ENCODE measurements at places on chromosomes 6 and 20.
A peak's percentile ranks its signal among the peaks of the same experiment; 100 is the strongest.

DNA sequence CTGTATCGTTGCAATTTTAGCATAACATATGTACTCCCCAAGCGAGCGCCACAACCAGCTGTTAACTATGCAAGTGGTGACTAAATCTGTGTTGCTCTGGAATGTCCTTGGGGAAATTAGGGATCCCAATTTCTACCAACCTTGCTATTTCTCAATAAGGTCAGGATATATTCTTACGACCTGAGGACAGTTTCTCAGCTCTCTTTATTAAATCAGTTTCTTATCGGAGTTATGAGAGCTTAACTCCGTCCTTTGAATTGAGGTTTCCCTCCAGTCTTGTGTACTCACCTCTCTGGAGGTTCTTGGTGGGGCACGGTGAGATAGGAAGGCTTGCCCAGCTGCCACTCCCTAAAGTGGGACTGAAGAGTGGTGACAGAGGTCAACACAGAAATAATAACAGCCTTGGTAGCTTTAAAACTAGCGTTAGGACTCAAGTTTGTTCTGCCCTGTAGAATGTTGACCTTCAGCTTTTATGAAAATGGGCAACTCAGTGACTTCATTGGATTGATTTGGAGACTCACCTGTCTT lies 694 bp downstream of the MRPS18B start:
- no peak for DNase-seq

DNA sequence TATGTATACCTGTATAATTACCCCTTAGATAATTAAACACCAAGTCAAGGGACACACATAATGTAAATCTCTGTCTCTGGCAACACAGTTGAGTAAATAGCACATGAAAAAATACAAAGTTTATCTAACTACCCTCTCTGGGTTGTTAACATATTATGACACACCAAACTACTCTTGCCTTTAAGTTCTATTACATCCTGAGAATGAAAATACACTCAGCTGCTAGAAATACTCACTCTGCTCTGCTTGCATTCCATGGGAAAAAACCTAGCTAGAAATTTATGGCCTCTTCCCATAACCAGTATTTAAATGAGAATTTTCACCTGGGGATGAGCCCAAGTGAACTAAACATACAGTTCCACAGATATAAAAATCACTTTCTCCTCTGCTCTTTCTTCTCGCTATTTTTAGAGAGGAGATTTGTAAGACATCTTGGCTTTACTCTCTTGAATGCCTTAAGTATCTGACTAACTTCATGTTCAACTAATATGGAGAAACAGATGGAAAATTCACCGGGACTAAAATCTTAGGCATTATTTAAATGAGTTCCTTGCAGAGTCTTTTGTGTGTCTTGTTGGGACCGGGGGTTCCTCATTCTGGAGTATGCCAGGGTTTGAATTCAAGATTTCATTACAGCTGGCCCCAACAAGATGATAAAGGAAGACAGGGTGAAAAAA lies 140.9 kb downstream of the GJA10 start:
- no peak for DNase-seq

- DNase-seq, result no peak
Measured at GRCh38 chr6:79504372-79504771, 32.9 kb downstream of the LCA5 start.

- no peak for DNase-seq
Measured at GRCh38 chr6:105324386-105324950, 78.4 kb downstream of the PREP start.

DNA sequence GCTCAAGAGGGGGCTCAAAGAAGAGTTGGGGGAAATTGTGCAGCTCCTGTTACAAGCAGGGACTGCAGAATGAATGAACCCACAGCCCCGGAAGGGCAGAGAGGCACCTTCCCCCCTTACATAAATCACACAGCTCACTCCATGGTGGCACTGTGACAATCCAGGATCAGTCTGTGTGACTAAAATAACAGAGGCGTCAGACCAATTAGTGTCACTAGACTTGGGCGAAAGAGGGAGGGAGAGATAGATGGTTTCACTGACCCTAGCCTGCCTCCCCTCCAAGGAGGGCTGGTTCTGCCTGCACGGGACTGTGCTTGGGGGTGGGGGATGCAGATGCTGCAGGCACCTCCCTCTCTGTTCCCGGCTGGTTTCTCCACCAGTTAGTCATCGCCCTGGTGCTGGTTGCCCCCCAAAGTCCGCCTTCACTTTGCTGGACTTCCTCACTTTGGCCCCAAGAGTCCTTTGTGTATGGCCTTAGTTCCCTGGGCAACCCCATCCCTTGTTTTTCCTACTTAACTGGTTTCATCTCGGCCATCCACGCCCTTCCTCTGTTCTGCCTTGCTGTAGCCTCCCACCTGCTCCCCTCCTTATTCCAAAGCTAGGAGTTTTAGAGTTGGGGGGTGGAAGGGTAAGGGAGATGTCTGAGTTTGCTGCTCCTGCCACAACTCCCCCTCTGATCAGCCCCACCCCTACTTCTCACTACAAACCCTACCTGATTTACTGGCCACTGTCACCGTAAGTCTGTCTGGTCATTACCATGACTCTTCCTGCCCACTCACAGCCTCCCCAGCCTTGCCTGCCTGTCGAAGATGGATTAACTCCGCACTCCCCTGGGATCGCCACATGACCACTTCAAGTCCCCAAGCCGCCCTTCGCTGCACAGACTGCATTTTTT lies 17.7 kb downstream of the CCDC167 start:
- DNase-seq, result no peak

GRCh38 chr6:91580635-91581034 lies 993.8 kb upstream of the MAP3K7 start:
- no peak for DNase-seq

GRCh38 chr6:81564470-81565068 lies 187.9 kb downstream of the TENT5A start:
- DNase-seq, result no peak

DNA sequence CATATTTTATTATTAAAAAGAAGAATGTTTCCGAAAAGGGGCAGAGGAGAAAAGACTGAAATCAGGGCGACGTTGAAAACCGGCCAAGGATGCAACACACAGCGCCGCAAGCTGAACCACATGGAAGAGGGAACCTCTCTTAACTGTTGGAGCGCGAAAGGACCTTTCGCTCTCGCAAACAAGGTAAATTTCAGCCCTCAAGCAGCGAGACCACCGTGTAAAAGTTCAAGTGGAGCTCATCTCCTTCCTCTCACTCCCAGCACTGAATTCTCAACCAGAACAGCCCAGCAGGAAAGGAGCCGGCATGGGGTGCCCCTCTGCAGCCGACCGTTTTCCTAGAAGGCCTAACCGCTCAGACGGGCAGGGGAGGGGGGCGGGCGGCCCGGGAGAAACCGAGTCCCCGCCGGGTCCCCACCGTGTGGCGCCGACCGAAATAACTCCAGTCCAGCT lies 621 bp downstream of the GPR63 start:
- DNase-seq, result no peak

DNA sequence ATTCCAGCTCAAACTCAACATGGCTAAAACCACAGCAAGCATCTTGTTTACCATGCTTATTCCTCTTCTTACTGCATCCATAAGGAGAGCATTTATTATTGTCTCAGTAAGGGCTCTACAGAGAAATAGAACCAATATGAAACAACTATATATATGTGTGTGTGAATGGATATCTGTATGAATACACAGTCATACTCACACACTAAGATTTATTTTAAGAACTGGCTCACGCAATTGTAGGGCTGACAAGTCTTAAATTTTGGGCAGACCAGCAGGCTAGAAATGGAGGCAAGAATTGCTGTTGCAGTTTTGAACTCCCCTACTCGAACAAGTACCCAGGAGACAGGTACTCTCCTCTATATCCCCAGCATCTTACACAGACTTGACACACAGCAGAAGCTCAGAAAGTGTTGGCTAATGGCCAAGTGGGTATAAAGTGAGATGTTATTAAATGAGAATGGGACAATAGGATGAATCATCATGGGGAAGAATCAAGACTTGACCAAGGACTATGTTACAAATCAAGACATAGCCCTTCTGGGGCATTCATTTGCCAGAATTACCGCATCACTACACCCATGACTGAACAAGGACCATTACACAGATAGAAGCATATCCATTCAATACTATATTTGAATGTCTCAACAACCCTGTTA lies 13.0 kb downstream of the ZHX3 start:
- no peak for DNase-seq

GRCh38 chr20:22243067-22243466 lies 341.3 kb downstream of the FOXA2 start:
- no peak for DNase-seq

GRCh38 chr20:32603046-32603726 lies 18.1 kb upstream of the NOL4L start:
- DNase-seq, result no peak

DNA sequence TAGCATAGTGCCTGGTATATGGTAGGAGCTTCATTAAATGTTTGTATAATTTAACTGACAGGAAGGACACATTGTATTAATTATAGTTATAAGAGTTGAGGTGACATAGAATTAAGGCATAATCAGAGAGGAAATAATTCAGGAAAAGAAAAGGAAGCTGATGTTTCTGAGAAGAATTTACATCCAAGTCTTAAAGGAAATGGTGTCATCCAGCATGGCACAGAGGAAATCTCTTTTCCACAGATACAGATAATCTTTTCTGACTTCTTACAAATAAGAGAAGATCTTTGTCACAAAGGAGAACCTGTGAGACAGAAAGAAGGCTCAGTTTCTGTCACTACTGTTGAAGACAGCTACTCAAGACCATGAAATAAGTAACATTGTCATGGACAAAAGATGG lies 222.5 kb downstream of the GJA1 start:
- DNase-seq, result no peak

GRCh38 chr20:14295238-14295637 lies 42.2 kb downstream of the FLRT3 start:
- no peak for DNase-seq

GRCh38 chr20:51529758-51530157 lies 12.8 kb downstream of the NFATC2 start:
- DNase-seq, result no peak

DNA sequence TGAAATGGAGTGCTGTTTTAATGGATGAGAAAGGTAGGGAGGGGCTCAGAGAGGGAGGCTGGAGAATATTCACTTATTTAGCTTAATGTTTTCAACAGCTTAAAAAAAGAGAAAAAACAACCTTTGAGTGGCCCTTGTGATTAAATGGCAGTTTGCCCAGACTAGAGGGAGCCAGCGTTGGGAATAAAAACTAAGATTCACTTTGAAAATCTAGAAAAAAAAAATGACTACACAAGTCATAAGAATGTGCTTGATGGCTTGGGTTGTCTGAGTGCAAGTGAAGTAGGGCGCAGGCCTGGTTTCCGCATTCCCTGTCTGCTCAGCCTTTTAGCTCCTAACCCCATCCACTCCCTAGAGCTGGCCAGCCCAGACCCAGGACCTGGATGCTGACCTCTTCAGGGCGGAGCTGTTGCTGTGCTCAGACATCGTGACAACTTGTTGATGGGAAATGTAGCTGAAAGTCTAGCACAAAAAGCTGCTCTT lies 28.9 kb downstream of the UTRN start:
- no peak for DNase-seq

- no peak for DNase-seq
Measured at GRCh38 chr6:2749969-2750600, 637 bp downstream of the MYLK4 start.

- no peak for DNase-seq
Measured at GRCh38 chr6:40550202-40551101, 36.7 kb downstream of the LRFN2 start.

DNA sequence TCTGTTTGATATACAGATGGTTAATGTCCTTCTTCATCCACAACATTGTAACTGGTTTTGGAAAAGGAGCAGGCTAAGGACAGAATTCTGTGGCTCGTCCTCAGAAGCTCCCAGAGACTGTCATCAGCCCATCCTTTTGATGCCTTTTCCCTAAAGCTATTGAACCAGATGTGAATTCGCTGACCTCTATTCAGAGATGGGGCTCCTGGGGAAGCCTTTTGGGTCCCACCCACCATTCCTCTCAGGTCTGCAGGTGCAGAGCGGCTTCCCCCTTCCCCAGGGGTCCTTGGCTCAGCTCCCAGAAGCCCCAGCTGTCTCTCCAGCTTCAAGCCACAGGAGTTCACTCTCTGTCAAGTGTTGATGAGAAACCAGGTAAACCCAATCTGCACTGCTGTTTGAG lies 191.7 kb downstream of the SMOC2 start:
- DNase-seq, result no peak

- no peak for DNase-seq
Measured at GRCh38 chr6:152309648-152310047, 327.5 kb downstream of the SYNE1 start.

DNA sequence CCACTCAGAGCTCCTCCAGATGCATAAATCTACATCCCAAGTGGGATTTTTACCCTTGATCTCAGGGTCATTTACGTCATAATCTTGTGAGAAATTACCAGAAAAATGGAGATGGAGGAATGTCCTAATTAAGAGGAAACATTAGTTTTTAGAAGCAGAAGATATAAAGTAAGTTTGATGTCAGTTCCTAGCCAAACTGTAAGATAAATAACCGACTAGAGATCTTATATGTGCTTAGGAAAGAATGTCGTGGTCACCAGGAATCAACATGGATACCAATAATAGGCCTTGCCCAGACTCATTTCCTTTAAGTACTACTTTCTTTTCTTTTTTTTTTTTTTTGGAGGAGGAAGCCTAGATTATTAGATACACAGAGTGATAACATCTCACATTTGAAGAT lies 186.9 kb downstream of the UTRN start:
- no peak for DNase-seq

GRCh38 chr6:104573350-104573749 lies 286.4 kb downstream of the HACE1 start:
- no peak for DNase-seq

DNA sequence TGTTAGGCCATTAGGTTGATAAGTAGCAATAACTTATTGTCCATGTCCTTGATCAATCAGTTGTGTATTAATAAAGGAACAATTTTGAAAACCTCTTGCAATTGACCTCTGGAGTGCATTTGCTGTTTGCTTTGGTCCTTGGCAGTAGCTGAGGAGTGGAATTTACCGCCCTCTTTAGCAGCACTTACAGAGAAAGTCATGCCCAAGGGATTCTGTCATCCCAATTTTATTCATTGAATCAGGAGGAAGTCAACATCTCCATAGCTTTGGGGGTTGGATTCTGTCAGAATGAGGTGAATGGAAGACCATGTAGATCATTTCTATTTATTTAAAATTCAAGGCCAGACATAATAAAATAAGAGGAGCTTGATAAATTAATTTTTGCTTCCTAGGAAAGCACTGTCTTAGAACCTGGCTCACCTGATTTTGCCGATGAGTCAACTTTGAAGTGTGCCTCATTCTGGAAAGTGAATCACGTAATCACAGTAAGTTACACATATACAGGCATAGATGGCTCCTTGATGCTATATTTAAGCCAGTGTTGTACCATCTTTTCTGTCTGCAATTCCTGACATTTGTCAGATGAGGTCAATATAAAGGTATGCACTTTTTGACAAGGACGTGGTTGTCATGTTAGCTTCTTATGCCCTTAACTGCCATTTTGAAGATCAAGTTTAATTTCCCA lies 128.7 kb upstream of the MLIP start:
- no peak for DNase-seq

GRCh38 chr6:36432151-36432671 lies 10.4 kb downstream of the PXT1 start:
- DNase-seq, result peak; percentile 74

GRCh38 chr6:147970970-147971369 lies 371.7 kb upstream of the SASH1 start:
- no peak for DNase-seq

All from islet precursor cell (in vitro differentiated cells).